NCI-H1417 treated with DMSO at 0.1 percent for 48 hours (cell line): ENCODE measurements at places on chromosomes 4 and X.

DNA sequence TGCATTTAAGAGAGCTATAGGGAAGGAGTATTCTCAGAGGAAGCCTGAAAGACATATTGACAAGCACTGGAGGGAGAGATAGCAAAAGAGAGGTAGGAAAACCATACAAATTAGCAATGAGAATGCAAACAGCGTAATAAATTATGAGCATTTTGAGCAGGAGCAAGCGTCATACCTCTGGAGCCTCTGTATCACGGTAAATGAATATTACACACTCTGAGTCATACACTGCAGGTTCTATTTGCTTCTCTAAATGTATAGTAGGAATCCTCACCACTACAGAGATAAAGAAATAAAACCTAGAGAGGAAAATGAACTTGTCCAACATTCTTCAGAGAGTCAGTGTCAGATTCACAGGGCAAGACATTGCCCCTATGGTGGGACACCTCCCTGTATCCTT lies 46.4 kb upstream of the GABRE start:
- no peak for DNase-seq

GRCh38 chrX:97898798-97899197 lies 1015.1 kb downstream of the RPA4 start:
- no peak for DNase-seq

DNA sequence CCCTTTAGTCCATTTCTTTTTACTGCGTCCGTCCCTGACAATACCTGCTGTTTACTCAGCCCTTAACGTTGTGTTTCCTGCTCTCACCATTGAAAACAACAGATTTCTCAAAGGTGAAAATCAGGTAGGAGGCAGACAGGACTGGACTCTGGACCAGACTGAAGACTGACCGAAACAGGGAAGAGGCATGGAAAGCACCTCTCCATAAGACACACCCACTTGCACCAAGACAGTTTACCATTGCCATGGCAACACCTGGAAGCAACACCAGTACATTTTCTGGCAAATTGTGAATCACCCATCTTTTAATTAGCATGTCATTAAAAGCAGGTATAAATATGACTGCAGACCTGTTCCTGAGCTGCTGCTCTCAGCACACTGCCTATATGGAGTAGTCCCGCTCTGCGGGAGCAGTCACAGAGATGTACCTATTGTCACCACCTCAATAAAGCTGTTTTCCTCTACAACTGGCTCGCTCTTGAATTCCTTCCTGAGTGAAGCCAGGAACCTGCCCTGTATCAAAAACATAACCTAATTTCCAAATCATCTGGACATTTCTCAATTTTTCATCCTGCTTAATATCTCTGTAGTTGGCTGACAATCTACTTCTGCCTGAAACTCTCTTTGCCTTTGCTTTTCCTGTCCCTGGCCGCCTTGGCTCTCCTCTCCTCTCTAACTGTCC lies 117.0 kb downstream of the RNF150 start:
- no peak for DNase-seq

- no peak for DNase-seq
Observed at GRCh38 chr4:113828702-113829101, 67.2 kb upstream of the CAMK2D start.

DNA sequence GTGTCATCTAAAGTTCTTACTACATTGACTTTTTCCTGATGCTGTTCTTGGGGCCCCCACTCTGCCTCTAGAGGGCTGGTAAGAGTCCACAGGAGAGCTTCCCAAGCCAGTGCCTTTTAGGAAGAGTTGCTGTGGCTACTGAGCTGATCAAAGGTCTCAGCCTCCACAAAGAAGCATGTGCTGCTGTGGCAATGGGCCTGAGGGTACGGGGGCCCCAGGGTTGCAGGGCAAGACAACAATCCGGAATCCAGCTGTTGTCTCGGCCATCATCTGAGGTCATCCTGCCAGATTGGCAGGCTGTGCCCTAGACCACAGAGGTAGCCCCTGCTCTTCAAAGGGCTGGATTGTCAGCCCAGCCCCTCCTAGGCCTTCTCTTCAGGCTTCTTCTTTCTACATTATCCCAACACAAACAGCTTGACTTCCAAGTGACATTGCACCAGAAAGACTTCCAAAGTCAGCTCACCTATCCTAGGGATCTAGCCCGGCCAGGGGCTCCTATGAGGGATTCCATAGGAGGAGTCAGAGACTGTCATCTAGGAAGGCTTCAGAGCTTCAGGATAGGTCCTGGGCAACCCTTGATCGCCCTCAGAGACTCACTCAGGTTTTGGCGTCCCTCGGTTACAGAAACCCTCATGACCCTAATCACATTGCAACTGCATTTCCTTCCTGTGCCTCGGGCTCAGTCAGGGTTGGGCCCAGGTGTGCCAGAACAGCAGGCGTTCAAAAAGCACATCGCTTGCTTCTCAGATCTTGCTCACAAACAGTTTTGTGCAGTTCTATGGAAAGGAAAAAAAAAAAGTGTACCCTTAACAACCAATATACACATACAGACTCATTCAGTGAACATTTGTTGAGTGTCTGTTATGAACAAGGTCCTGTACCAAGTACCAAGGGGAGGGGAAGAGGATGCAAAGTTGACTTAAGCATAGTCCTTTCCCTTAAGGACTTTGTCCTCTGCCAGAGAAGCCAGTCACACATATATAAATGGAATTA lies 27.8 kb downstream of the SLC25A5 start:
- DNase-seq, result no peak

- DNase-seq, result no peak
Observed at GRCh38 chrX:153400146-153401132, 711 bp downstream of the PNMA6E start.

- DNase-seq, result no peak
Observed at GRCh38 chrX:41335198-41335957, 1.4 kb downstream of the DDX3X start.

DNA sequence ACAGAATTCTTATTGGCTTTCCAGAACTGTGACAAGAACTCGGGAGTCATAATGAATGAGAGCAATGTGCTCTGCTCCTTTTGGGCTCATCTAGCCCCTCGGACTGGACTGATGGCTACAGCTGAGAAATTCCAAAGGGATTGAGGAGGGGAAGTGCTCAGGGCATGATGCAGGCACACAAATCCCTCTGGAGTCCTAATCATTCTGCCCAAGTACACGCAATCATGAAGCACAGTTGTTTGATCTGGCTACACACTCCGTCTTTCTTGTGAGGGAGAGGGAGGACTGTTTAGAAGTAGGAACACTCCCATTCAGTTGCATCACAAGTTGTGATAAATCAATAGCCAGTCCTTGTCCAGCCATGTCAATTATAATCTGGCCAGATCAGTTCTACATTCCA lies 237.5 kb downstream of the COL25A1 start:
- no peak for DNase-seq
